ENCODE measurements at places on chromosomes 4 and X.

GRCh38 chr4:11424000-11424399, 4.7 kb downstream of the HS3ST1 start:
- peak; percentile 92 for DNase-seq

GRCh38 chrX:55109306-55109705, 20.5 kb downstream of the PAGE2 start:
- no peak for DNase-seq

DNA sequence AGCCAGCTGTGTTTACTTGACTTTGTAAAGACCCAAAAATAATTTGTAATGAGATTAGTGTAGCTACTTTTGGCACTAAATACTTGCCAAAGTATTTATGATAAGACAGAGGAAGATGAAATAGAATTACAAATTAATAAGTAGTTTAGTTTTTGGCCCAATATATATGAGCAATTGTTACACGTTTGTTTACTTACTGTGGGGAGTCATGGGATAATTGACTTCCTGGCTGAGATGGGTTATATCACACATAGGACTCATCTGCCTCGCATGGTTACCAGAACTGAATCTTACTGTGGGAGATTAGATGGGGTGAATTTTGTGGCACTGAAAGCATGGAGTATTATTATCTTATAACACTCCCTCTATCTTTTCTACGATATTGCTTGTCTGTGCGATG, 66.6 kb downstream of the INTS12 start:
- DNase-seq = peak; percentile 50

DNA sequence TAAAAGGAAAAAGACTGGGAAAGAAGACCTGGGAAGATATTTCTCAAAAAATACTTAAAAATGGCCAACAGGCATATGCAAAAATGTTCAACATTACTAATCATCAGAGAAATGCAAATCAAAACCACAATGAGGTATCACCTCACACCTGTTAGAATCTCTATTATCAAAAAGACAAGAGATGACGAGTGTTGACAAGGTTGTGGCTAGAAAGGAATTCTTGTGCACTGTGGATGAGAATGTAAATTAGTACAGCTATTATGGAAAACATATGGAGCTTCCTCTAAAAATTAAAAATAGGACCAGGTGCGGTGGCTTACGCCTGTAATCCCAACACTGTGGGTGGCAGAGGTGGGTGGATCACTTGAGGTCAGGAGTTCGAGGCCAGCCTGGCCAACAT, 50.0 kb downstream of the C4orf46 start:
- no peak for DNase-seq

GRCh38 chr4:43244688-43245382, 352.3 kb downstream of the GRXCR1 start:
- no peak for DNase-seq

DNA sequence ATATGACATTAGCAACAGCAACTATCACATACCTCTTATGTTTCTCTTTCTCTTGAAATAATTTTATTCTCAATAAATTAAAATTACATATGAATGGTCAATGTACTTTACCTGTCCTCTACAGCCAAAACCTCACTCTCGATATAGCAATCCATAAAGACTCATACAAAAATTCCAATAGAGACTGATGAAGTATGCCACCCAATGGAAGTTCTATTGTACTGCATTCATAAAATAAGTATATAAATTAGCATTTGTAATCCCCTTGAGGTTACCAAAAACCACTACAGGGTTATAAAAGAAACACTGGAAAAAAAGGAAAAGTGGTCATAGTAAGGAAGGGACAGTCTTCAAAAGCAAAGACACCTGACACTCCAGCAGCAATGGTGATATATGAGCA, 32.8 kb downstream of the CLDN2 start:
- DNase-seq = no peak

DNA sequence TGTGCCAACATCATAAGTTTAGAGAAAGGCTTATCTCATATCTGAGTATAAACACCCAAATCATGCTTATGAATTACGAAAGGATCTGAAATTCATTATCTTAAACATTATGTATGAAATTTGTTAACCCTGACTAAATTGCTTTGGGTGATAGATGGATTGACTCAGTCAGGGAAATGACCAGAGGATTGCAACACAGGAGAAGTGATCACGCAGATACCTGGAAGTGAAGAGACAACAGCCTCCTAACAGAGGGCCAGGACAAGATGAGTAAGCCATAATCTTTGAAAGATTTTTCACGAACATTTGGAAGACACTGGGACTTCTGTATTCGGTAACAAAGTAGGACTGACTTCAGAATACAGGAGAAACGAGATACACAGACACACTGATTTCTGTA, 363.4 kb downstream of the DMD start:
- DNase-seq = no peak

- DNase-seq = peak; percentile 70
Measured at GRCh38 chr4:155666344-155667221, at the start of gene GUCY1A1. TSS of gene GUCY1A1 (plus strand) at chr4:155666848. CDS start at chr4:155696868, 30,020 bp downstream.

- DNase-seq = no peak
Measured at GRCh38 chrX:23503835-23504539, 163.3 kb upstream of the PRDX4 start.

- DNase-seq = no peak
Measured at GRCh38 chr4:127737295-127737694, 7.1 kb downstream of the SLC25A31 start.

DNA sequence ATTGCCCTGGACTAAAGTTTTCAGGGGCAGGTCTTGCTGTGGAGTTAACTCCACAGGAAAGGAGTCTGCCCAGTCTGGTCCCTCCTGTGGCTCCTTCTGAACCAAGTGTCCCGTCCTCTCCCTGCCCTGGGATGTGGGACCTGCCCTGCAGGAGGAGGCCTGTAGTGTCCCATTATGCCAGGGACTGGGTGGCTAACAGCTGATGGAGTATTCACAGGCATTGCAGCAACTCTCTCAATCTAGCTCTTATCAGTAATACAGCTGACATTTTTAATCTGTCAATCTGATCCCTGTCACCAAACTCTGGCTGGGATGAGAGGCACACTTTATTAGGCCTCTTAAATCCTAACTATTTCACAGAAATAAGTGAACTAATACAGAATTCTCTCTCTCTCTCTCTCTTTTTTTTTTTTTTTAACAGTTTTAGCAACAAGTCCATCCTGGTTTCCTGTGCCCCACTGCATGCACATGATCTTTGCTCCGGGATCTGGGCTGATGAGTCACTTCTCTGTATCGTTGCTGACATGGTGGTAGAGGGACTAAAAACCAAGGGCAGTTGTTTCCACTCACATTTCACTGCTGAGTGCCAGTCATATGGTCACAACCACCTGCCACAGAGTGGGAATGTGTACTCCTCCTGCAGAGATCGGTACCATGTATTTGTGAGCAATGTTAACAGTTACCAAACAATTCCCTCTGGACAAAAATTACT, 39.1 kb downstream of the HAND2 start:
- DNase-seq = no peak

- DNase-seq = no peak
Measured at GRCh38 chr4:156959298-156959702, 12.3 kb downstream of the PDGFC start.

- no peak for DNase-seq
Measured at GRCh38 chrX:72254816-72255215, 16.0 kb upstream of the ERCC6L start.

DNA sequence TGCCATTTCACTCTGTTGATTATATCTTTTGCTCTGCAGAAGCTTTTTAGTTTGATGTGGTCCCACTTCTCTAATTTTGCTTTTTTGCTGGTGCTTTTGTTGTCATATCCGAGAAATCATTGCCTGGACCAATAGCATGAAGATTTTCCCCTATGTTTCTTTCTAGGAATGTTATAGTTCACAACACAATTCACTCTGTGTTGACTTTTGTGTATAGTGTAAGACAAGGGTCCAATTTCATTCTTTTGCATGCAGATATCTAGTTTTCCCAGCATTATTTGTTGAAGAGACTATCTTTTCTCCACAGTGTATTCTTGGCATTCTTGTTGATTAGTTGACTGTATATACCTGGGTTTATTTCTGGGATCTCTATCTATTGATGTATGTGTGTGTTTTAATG, 8.3 kb upstream of the CPE start:
- DNase-seq = no peak

- no peak for DNase-seq
Measured at GRCh38 chr4:97027728-97028410, 1115.4 kb downstream of the STPG2 start.

DNA sequence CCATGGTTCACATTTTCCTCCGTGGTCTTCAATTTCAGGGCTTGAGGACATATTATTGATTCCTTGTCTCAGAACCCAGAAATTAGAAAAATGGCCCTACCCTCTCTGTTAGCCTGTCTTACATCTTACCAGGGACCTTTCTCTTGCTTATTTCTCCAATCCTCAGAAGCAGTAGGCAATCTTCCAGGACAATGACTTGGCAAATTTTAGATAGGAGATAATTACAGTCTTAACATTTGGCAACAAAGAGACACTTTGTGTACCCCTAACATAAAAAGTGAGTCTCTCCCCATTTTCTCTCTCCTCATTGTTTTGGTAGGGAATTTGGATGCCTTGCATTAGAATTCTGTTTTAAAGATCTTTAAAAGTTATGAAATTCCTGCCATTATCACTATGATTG, 778.1 kb upstream of the SLIT2 start:
- DNase-seq = no peak

Data from spinal cord (tissue), 10 donors.